ENCODE measurements at places on chromosomes 3 and 15.
A peak's percentile ranks its signal among the peaks of the same experiment; 100 is the strongest.

- DNase-seq = peak; percentile 51
These were observed 65.9 kb upstream of the TMEM108 start for GRCh38 chr3:132972333-132972732.

DNA sequence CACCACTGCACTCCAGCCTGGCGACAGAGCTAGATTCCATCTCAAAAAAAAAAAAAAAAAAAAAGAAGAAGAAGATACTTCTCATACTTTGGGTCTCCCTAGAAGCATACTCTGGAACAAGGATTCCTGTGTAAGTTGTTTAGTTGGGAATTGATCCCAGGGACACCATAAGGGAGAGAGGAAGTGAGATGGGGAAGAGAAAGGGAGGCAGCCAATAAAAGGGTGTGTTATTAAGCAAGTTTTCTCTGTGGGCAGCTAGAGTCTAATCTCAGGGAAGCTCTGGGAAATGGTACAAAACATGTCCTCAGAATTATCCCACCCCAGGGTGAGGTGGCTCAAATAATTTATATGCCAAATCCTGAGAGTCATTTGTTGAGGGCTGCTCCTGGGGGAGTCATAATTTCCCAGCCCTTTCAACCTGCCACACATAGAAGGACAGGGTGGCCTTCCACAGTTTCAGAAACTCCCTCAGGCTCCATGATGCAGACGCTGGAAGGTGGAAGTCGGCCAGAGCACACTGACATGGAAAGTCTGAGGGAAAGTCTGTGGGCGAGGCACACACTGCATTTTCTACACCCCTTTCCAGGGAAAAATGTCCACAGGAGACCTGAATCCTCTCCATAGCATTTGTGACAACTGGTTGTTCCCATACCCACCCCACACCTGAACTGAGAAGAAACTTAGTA, 86.4 kb upstream of the SLC4A7 start:
- DNase-seq = no peak

- no peak for DNase-seq
These were observed 1055.7 kb upstream of the EPHA6 start for GRCh38 chr3:95758707-95759106.

DNA sequence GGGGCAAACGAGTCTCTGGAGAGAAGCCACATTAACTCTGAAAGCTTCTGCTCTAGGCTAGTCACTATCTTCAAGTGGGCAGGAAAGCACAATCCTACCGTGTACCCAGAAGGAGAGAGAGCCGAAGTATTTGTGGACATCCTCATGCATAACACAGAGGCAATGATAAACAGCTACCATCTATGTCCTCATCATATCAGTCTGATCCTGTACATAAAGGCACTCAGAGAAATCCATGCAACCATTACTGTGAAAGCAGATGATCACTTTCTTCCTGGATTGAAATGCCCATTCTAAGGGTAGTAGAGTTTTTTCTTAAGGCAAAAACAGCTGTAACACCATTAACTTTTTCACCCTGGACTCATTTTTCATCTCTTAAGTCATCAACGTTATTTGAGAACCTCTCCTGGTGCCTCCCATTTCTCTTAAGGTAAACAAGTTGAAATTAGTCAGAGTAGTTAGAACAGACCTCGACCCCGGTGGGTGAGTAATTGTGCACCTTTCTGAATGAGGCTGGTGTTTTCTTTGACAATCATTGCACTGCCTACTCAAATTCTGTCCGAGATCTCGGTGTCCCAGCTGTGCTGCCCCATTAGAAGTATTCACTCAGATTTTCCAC, 327.4 kb downstream of the SHQ1 start:
- peak; percentile 86 for DNase-seq

DNA sequence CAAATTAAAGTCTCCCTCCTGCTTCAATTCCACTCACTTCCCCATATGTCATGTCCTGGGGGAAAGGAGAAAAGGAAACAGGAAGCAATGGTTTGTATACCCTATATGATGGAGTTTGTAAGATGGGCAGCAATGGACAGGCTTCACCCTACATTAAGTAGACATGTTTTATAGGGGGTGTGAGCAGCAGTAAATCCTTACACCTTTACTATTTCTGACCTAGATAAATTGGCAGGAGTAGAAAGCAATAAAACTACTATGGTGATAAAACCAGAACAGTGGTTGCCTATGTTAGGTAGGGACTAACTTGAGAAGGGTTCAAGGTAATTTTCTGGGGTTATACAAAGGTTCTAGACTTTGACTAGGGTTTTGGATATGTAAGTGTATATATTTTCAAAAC, 301.7 kb downstream of the GBE1 start:
- no peak for DNase-seq

DNA sequence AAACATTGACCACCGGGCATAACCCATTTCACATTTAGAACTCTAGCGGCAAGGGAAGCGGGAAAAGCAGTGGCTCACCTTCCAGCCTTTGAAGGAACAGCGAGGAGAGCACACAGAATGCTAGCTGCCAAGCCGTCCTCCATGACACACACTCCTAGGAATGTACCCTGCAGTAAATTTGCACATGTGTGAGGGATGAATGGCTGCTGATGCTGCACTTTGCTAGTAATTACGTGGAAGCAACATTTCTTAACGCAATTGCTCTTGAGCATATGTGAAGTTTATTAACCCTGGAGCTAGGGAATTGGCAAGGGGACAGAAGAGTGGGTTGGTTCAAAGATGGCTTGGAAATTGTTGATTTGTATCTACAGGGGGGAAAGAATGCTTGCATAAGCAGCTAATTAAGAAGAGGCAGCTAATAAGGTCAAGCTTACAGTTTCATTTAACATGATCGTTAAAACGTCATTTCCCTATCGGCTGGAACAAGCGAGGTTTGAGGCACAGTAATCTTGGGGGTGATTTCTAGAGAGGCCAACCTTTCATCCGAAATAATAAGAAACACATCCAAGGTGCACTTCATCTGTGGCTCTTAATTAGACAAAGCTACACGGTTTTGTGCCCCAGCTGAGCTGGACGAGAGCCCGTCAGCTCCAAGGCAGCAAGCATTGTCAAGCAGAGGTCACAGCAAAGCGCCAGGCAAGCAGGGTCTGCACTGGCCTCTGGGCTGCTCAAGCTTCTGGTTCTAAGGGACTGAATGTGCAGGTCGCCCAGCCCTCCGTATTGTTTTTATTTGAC, 123.4 kb downstream of the CHSY1 start:
- peak; percentile 80 for DNase-seq

- DNase-seq = no peak
These were observed 28.8 kb upstream of the AQP9 start for GRCh38 chr15:58109419-58109818.

GRCh38 chr3:108153451-108153981, 62.7 kb upstream of the CD47 start:
- peak; percentile 60 for DNase-seq

- peak; percentile 89 for DNase-seq
These were observed 134.0 kb downstream of the TPRA1 start for GRCh38 chr3:127456471-127457093.

DNA sequence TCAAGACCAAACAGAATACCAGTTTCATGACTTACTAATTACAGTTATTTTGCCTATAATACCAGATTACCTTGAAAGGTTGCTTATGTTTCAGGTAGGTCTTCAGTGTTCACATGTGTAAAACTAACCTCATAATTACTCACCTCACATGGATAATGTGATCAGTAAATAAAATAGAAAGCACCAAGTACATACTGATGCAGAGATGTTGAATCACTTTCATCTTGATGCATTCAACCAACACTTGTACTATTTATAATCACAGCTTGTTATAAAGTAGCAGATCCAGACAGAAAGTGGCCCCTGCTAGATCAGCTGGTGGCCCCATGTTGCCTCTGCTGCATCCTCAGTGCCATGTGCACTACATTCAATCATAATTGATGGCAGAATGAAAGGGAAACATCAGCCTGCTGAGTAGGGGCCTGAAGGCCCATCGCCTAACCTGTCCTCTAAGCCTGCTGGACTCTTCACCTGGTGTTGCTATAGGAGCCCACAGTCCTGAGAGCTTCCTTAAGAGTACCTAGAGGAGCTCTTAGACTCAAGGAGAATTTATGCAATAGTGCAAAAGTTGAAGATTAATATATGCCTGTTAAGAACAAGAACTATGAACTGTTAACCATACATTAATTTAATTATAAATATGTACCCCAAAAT, 154.3 kb downstream of the PLCL2 start:
- no peak for DNase-seq

DNA sequence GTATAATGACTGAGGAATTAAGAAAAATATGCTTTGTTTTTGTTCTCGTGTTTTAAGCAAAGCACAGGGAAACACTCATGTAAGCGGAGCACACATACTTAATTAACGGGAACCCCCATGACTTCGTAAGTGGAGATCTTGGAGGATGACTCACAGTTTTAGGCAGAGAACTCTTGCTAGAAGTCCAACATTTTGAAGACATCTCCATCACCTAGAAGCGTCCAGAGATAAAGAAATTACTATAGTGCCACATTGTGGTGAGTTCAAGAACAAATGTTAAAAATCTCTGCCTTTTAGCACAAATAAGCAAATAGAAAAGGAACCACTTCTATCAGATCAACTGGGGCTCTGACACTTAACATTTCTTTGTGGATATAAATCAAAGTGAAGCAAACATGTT, 194.1 kb upstream of the ARHGEF26 start:
- peak; percentile 54 for DNase-seq

DNA sequence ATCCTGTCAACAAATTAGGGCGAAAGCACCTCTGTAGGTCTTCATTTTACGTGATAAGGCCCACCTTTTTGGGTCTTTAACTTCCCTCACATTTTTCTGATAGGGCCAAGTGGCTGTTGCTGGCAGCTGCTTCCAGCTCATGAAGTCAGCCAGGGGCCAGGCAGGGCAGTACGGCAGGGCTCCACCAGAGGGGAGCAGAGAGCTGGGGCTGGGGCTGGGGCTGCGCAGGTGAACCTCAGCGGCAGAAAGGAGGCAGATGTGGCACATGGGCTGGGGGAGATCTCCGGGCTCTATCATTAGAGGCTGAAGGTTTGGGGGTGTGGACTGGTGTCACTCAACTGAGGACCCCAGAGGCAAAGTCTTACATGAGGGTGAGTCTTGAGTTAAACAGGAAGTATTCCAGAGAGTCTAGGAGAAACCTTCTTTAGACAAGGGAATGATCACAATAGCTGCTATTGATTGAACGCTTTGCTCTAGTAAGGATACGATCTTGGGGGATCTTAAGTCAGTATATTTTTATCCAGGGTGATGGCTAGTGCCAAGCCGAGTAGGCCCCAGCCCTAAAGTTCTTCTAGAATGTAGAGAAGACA, 62.8 kb upstream of the MEX3B start:
- DNase-seq = peak; percentile 57

DNA sequence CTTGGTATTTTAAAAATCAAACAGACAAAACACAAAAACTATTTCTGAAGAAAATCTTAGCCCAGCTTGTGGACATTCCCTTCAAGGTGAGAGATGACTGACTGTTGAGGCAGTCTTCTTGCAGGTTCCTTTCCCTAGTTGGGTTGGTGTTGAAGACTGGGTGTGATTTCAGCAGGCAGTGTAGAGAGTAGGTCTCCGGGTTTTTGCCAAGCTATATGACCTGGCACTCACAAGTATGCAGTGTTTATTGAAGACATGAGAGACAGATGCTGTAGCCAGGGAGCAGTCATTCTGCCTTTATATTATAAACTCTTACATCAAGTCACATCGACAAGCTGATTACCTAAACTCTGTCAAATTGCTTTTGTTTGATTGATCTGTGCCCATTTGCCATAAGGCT, 17.5 kb downstream of the SENP8 start:
- no peak for DNase-seq

- no peak for DNase-seq
These were observed 31.7 kb upstream of the XYLB start for GRCh38 chr3:38314764-38315487.

- DNase-seq = no peak
These were observed 97.1 kb downstream of the STRIT1 start for GRCh38 chr3:155196131-155197021.

DNA sequence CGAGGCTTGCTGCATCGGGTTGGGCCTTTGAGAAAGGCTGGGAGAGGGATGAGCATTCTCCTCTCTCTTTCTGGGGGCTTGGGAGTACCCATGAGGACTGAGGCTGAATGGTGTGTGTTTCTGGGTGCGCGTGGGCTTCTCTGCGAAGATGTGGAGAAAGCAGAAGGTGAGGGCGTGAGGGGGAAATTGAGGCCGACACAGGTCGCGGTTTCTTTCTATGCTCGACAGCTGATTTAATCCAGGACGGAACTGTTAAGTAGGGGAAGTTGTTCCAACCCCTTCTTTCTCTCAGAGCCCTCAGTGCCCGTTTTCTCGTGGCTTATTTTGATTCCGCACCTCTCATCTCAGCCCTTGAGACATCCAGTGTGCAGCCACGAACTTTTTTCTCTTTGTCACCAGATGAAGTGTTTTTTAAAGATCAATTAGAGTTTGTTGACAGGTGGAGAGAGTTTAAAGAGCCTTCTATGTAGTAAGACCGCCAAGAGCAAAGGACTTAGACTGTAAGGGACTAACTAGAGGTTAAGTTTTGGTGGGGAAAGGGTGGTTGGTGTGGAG, 711 bp downstream of the STARD9 start:
- no peak for DNase-seq

GRCh38 chr3:47491186-47491585, 15.4 kb upstream of the SCAP start:
- DNase-seq = no peak

GRCh38 chr3:168888781-168889180, 774.7 kb downstream of the MECOM start:
- peak; percentile 28 for DNase-seq

- DNase-seq = no peak
These were observed 21.9 kb downstream of the LRIG1 start for GRCh38 chr3:66478960-66479359.

- no peak for DNase-seq
These were observed 80.1 kb downstream of the SSR3 start for GRCh38 chr3:156474560-156475389.

- DNase-seq = no peak
These were observed 1.7 kb downstream of the MESP2 start for GRCh38 chr15:89777782-89778380.

DNA sequence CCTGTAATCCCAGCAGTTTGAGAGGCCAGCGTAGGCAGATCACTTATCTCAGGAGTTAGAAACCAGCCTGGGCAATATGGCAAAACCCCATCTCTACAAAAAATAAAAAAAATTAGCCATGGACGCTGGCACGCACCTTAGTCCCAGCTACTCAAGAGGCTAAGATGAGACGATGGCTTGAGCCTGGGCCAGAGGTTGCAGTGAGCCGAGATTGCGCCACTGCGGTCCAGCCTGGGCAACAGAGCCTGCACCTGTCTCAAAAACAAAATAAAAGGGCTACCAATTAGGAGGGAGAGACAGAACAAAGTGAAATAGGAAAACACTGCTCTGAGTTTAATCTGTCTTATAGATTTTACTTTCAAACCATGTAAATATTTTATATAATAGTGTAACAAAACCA, 33.8 kb downstream of the MSL2 start:
- no peak for DNase-seq
